Progenitor cell of endocrine pancreas (in vitro differentiated cells): ENCODE measurements at places on chromosomes 13 and 19.
A peak's percentile ranks its signal among the peaks of the same experiment; 100 is the strongest.

- DNase-seq: no peak
These were observed 304.7 kb upstream of the KLF12 start for GRCh38 chr13:74438901-74439300.

DNA sequence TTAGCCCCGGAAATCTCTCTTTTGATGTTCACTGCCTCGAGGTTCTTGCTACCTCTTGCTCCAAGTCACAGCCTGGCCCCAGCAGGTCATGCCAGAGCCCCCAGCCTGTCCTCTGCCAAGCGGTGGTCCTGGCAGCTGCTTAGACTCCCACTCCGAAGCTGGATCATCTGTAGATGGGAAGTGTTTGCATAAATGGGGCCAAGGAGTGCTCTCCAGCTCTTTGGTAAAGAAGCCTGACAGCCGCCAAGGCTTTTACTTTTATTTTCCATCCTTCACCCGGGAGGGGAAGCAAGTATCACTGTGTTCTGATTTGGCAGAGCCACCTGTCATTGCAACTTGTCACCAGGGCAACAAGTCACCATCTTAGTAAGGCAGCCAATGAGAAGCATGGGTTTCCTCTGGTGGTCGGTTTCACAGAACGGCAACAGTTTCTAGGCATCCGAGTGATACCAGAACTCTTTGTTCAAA is 10.6 kb upstream of the RETN start:
- DNase-seq: no peak

- peak; percentile 56 for DNase-seq
These were observed 14.6 kb downstream of the GNA11 start for GRCh38 chr19:3108775-3109174.

- no peak for DNase-seq
These were observed 264.5 kb downstream of the MAB21L1 start for GRCh38 chr13:35211949-35212348.

DNA sequence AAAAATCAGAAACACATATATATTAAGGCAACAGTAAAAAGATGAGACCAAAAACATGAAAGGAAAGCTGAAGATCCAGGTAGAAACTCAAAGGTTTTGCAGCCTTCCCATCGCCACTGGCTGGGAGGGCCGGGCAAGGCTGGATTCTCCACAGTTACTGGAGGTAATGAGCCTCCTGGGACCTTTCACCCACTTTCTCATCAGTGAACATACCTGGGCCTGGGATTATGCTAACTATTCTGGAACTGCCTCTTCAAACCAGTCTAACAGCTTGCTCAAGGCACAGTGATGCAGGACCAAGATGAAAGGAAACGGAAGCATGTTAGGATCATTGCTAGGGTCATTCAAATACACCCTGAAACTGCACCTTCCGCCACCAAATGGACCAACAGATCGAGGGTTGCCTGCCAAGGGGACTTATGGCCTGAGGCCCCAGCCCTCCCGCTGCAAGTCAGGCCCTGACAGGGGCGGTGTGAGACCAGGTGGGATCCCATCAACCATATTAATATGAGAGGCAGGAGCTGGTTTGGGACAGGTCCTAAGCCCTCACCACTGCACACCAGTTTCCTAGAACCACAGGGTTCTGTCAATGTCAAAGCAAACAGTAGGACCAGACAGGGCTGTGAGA is 28.4 kb upstream of the ATP12A start:
- no peak for DNase-seq

GRCh38 chr13:101869553-101869952 is 417.1 kb downstream of the ITGBL1 start:
- no peak for DNase-seq

DNA sequence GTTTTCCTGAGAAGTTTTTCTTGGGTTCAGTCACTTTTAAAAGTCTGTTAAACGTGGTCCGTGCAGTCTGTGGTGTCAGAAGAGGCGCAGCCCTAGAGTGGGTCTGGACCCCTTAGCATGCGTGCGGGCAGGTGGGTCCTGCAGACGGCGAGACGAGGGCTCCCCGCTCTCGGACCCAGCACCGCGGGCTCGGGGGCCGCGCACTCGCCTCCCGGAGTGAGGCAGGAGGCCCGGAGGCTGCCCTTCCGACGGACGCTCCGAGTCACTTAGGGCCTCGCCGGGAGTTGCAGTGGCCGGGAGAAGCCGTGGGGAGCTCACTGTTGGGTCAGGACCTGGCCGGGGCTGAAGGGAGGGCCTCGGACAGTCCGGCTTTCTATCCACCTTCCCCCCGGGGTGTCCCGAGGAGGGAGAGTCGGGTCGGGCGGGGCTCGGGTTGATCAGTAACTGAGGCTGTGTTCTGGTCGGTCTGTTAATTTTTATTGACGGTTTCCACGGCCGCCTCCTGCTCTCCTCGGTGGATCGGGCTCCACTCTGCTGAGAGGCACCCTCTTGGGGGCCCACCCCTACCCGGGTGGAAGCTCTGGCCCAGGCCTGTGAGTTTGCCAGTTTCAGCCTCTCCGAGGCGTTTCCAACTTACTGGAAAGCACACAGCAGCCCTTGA is 1.3 kb downstream of the PTBP1 start:
- DNase-seq: no peak

DNA sequence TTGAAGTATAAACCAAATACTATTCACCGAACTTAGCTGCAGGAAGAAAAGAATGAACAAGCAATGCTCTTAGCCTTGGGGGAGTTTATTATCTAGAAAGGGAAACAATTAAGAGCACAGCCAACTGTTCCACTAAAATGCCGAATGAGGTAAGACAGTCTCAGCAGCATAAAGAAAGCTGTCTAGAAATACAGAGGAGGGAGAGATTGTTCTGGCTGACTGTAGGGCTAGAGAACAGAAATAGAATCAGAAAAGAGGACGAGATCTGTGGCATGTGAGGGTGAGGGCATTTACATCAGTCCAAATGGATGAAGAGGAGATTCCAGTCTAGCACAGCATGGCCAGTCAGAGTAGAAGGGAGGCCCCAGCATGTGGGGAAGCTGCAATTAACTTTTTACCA is 56.8 kb upstream of the TNFRSF19 start:
- no peak for DNase-seq

GRCh38 chr13:62483774-62484173 is 1068.1 kb upstream of the PCDH20 start:
- DNase-seq: no peak

- no peak for DNase-seq
These were observed 2.8 kb downstream of the SWSAP1 start for GRCh38 chr19:11377237-11377636.

DNA sequence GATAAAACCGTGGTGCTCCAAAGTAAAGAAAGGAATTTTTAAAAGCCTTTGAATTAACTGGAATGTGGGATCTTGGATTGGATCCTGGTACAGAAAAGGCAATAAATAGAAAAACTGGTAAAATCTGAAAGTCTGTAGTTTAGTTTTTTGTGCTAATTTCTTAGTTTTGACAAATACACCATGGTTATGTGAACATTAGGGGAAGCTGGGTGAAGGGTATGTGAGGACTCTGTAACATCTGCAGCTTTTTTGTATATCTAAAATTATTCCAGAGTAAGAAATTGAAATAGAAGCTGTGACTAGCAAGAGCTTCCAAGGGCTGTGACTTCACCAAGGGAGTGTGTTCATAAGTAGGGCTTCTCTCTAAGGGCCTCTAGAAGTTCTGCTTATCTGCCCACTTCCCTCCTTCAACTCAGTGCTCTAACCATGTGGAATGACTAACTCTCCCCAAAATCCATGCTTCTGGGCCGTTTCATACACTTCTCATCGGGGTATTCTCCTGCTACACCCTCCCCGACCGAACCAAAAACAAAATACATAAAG is 26.5 kb downstream of the ARHGAP35 start:
- no peak for DNase-seq

DNA sequence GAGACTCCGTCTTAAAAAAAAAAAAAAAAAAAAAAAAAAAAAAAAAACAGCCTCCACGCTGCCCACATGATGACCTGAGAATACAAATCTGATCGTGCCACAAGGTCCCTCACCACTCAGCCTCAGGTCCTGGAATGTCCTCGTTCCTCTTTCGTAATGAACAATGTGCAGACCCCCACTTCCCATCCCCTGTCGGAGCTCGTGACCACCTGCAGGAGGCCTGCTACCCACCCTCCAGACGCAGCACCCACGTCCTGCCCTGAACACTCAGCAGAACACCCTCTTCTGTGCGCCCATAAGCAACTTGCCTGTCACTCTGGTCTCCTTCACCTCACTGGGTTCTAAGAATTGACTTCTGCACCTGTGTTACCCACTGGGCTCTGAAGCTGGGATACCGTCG is 166.4 kb downstream of the KATNAL1 start:
- no peak for DNase-seq

DNA sequence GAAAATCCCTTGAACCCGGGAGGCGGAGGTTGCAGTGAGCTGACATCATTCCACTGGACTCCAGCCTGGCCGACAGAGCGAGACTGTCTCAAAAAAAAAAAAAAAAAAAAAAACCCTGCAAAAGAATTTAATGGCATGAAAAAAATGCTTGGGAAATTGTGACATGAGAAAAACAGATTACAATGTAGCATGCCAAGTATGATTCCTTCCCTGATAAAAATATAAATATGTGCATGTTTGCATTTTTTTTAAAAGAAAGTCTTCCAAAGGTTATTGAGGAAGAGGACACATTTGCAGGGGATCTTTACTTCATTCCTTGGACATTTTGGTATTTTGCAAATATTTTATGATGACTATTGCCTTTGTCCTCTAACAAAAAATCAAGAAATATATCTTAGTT is 14.5 kb upstream of the ZBTB32 start:
- DNase-seq: no peak

- no peak for DNase-seq
These were observed 1322.0 kb downstream of the EFNB2 start for GRCh38 chr13:105213512-105213911.

- DNase-seq: no peak
These were observed 16.4 kb downstream of the FREM2 start for GRCh38 chr13:38703255-38703654.

GRCh38 chr13:100753376-100753775 is 78.8 kb upstream of the TMTC4 start:
- no peak for DNase-seq

DNA sequence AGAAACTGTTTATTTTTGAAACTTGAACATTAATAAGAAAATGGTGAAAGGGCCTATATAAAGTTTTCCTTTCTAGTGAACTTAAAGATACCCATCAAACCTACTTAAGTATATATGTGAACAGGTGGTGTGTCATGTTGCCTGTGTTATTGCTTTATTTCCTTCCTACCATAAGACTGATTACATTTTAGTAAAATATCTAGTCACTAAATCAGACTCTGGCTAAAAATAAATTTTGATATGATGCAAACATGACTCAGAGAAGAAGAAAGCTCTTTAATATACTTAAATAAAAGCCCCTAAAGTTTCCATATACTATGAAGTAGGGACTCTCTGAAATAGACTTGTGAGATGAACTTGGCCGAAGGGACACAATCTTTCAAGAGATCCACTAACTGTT is 35.1 kb upstream of the FBXL3 start:
- DNase-seq: no peak

DNA sequence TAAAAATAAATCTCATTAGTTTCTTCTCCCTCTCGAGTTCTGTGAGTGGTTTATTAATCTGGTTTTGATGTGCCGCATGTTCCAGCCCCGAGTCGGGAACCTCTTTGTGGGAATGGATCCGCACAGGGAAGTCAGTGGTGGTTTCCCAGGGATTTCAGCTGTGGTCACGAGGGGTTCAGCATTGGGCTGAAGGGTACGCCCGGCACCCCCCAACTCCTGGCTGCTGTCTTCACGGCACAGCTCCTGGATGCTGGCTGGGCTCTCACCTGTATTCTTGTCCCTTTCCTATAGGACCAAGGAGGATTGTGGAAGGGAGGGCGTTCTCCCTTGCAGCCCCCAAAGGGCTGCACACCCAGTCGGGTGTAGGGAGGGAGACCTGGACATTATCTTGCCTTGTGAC is 167.8 kb downstream of the ZNF536 start:
- no peak for DNase-seq

DNA sequence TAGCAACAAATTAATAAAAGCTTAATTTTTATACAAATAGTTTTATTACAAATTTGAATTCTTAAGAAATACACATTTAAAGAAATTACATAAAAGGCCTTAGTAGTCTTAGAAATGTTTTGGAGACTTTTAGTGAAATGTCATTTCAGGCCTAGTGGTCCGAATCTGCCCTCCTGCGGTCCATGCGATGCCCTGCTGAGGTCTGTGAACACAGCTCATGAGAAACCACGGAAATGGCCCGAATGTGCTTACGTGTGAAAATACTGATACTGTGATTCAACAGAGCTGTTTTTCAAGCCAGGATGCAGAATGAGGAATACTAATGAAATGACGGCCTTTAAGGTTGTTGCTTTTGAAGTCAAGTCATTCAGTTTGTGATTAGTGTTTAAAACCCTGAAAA is 157.9 kb downstream of the COL4A1 start:
- no peak for DNase-seq

DNA sequence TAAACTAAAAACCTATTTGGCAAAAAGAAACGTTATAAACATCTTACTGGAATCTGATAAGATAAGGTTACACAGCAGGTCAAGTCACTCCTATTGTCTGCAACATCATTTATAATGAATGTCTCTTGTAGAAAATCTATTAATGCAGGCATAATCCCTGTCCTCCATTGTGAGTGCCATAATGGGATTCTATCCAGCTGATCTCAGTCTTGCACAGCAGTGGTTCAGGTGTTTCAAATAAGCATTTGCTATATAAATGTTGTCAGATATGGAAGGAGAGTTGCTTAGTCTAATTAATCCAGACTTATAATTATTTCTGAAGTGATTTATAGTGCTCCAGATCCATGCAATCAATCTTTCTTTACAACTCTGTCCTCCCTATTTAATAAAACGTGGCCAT is 186.5 kb upstream of the ATXN8OS start:
- no peak for DNase-seq

DNA sequence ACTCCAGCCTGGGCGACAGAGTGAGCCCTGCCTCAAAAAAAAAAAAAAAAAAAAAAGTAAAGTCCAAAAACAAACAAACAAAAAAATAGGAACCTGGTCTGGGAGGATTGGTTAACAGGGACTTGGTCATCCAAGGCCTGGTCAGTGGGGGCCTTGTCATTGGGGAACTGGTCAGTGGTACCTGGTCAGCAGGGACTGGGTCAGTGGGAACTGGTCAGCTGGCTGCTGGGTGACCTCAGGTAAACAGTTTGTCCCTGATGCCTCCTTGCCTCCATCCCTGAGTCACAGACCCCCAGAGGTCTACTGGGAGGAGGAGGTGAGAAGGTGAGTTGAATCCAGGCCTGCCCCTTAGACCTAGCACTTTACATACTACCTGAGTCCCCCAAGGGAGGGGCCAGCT is 5.7 kb upstream of the ZNF14 start:
- DNase-seq: no peak

GRCh38 chr19:50482271-50482855 is 5.7 kb upstream of the GARIN5A start:
- no peak for DNase-seq

DNA sequence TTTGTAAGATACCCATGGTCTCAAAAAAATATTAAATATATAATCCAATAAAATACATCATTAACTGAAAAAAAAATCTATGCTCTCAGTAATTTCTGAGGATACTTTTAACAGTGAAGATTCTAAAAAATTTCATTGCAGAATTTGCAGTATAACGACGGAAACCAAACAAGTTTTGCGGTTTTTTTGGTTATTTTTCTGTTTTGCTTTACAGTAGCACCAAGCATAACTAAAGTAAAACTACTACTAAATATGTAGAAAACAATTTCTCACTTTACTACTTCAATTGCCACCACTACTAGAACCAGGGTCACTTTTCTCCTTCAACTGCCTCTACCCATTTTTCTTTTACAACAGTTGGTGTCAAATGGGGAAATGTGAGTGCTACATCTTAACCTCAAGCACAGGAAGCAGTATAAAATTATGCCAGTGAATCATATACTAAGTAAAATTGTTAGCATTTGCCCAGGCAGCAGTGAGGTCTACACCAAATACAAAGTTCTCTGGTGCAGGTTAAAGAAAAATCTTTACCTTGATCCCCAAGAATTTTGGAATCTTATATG is 24.1 kb downstream of the MICU2 start:
- no peak for DNase-seq
